ENCODE measurements at places on chromosomes 4 and X.

DNA sequence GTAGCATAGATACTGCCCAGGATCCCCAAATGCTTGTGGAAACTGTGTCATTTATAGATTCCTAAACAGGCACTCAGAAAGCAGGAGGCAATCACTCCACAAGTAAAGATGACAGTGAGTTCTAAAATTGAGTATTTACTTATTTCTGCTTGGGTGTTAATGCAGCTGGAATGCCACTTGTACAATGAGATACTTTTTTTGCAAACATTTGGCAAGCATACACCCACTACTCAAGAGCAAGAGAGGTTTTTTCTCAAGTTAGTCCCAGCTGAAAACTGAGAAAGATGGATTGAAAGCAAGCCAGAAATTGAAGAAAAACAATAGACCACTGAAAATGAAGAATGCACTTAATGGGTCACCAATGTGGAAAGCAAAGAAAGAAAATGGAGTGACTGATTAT is 22.5 kb downstream of the GABRA3 start:
- no peak for DNase-seq

DNA sequence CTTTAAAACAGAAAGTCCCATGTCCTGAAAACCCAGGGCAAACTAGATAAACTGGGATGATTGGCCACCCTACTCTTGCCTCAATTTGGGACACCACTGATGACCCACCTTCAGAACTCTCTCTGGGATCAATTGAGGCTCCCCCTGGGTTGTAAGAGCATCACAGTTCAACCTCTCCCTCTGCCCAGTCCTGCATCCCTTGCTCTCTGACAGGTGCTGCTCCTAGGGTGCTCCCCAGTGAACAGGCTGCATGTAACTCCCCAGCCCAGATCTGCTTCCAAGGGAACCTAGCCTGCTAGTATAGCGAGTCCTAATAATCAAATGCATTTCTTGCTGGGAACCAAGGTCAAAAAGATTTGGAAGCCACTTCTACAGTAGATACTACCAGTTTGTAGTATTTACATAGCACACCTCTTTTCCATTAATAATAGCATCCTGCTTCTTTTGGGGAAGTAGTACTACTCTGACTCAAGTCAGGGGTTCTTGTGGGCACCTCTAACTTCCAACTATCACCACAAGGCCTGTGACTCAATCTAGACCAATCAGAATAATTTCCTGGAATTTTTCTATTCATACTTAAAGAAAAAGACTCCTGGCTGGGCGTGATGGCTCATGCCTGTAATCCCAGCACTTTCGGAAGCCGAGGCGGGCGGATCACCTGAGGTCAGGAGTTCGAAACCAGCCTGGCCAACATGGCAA is 42.1 kb upstream of the SPINK2 start:
- DNase-seq: peak; percentile 63

GRCh38 chr4:180665994-180666824 is 1577.0 kb upstream of the TENM3 start:
- DNase-seq: peak; percentile 17

DNA sequence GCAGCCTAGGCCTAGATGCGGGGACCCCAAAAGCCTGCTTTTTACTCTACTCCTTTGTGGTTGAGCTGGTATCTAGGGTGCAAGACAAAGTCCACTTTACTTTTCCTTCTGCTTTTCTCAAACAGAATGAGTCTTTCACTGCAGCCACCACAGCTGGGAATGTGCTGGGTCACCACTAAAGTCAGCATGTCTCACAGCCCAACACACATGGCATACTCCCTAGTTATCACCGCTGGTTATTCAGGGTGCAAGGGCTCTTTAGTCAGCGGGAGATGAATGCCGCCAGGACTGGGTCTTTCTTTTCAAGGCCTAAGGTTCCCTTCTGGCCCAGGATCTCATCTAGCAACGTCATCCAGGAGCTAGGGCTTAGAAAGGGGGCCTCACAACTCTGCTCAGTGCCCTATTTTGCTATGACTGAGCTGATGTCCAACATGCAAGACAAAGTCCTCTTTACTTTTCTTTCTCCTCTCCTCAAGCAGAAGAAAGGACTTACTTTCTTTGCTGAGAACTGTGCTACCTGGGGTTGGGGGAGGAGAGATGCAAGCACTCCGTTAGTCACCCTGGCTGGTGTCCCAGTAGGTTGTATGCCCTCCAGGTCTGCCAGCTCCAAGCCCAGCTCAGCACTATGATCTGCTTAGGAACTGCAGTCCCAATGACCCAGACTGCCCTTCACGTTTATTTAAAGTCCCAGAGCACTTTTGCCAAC is 22.9 kb upstream of the STPG2 start:
- peak; percentile 77 for DNase-seq

- DNase-seq: no peak
Observed at GRCh38 chr4:99927566-99927965, 18.9 kb downstream of the DNAJB14 start.

GRCh38 chr4:155566354-155566753 is 100.3 kb upstream of the GUCY1A1 start:
- peak; percentile 33 for DNase-seq

- DNase-seq: no peak
Observed at GRCh38 chr4:39820186-39820585, 122.2 kb downstream of the UBE2K start.

DNA sequence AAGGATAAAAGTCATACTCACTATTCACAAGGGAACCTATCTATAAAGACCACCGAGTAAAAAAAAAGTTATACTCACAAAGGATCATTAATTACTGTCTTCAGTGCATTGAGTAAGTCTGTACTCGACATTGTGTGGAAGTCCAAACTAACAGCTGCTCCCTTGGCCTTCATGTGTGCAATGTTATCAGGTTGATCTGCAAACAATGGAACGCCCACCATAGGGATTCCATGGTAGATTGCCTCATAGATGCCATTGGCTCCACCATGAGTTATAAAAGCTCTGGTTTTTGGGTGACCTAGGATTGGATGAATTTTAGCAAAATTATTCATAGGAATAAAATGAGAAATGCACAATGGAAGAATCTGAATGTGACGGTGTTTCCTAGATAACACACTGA is 10.6 kb downstream of the UGT2B4 start:
- DNase-seq: no peak

DNA sequence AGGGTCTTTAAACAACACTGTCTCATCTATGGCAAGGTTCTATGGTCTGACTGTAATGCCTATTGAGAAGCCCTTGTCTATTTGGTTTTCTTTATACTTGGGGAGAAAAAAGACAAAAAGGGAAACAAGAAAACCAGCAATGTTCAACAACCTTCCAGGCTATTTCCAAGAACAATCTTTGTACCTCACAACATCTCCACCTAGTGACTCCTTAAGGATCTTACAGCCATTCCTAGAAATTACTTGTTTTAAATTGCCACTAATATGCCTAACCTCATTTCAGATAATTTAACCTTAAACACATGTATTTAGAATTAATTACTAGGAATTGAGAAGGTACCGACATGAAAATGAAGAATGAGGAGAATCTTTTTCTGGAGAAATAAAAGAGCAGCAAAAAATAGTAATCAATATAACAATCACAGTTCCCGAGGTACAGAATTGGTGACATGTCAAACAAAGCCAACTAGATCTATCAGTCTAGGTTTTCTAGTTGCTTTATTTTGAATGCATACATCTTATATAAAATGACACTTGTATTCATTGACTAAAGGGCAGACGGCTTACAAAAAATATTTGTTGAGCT is 1.6 kb upstream of the RBM46 start:
- no peak for DNase-seq

- no peak for DNase-seq
Observed at GRCh38 chrX:113996781-113997180, 587.1 kb upstream of the HTR2C start.

DNA sequence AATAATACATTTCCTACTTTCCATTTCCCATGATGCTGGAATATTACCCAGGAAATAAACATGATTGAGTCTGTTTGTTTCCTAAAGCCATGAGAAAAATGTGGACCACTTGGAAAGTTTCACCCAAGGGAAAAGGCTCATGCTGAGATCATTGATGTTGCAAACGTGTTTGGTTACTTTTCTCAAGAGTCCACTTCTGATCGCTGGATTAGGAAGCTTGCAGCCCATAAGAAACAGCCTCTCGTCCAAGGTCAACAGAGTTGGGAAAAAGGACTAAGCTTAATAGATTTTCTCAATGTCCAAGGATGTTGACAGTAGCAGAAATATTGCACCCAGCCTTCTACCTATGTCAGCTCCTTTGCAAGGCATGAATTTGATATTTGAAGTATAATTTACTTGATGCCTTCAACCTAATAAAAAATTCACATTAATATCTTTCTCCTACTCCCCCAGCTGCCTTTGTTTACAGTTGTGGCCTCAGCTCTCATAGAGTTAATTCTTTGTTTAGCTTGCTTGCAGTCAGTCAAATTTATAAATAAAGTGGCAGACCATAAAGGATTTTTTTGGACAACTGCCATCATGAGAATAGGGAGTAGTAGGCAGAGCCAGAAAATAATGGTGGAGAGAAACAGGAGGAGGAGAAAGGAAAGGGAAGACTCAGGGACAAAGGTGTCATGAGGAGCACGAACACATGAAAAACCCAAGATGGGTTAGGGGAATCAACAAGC is 65.6 kb upstream of the BLTP1 start:
- no peak for DNase-seq

- DNase-seq: peak; percentile 3
Observed at GRCh38 chrX:5051831-5052491, 1176.7 kb downstream of the NLGN4X start.

DNA sequence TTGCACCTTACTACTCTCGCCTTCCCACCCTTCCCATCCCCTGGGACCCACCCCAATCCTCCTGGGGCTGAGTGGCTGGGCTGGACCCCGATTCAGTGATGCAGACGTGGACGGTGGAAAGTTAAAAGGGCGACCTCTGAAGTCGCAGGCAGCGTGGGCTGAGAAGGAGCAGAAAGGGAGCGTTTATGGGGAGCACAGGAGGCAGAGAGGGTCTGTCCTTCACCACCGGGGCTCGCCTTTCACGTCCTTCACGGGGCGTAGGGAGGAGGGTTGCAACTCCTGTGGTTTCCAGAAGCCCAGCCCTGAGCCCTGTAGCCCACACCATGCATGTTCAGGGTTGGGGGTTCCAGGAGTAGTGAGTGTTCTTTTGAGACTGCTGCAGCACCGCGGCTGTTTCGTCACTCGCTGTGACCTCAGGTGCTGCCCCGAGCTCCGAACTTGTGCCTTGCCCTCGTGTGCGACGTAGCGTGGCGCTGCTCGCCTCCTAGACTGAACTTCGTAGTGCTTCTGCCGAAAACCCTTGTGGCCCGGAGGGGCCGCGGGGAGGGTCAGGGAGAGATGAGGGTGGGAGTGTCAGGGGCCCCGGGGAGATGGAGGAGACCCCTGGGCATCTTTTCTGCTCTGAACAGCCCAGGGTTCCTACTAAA is 1.6 kb downstream of the NHS start:
- peak; percentile 32 for DNase-seq

- peak; percentile 42 for DNase-seq
Observed at GRCh38 chr4:122710434-122711308, 21.8 kb upstream of the BBS12 start.

GRCh38 chrX:45843518-45843917 is 642.8 kb upstream of the DIPK2B start:
- no peak for DNase-seq

DNA sequence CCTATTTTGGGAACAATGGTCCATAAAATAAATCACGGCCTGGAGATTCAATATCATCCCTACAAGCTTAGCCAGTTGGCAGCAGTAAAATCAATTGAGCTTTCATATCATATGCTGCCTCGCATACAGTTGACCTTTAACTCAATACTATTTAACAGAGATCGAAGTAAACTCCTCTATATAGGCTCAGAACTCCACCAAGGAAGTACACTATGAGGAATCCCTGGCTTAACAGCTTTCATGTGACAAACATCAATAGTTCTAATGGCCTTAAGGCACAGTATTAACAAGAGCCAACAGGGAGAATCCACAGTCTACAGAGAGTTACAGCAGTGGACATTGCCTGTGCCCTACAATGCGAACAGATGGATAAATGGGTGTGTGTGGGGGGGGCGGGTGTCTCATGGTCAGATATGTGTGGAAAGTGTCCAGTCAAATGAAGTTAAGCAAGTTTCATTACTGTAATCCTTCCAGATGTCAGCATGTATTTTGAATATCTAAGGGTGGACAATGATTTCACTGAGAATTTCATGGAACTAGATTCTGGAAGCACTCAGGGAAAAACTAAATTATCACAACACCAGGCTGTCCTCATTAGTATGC is 98.2 kb upstream of the FAM9B start:
- no peak for DNase-seq

- no peak for DNase-seq
Observed at GRCh38 chr4:2803624-2804448, 11.0 kb downstream of the SH3BP2 start.

- DNase-seq: no peak
Observed at GRCh38 chr4:19074036-19074435, 1052.5 kb upstream of the LCORL start.

- DNase-seq: no peak
Observed at GRCh38 chrX:100931925-100932285, 3.2 kb upstream of the XKRX start.

GRCh38 chrX:44971674-44972073 is 98.7 kb downstream of the KDM6A start:
- no peak for DNase-seq

DNA sequence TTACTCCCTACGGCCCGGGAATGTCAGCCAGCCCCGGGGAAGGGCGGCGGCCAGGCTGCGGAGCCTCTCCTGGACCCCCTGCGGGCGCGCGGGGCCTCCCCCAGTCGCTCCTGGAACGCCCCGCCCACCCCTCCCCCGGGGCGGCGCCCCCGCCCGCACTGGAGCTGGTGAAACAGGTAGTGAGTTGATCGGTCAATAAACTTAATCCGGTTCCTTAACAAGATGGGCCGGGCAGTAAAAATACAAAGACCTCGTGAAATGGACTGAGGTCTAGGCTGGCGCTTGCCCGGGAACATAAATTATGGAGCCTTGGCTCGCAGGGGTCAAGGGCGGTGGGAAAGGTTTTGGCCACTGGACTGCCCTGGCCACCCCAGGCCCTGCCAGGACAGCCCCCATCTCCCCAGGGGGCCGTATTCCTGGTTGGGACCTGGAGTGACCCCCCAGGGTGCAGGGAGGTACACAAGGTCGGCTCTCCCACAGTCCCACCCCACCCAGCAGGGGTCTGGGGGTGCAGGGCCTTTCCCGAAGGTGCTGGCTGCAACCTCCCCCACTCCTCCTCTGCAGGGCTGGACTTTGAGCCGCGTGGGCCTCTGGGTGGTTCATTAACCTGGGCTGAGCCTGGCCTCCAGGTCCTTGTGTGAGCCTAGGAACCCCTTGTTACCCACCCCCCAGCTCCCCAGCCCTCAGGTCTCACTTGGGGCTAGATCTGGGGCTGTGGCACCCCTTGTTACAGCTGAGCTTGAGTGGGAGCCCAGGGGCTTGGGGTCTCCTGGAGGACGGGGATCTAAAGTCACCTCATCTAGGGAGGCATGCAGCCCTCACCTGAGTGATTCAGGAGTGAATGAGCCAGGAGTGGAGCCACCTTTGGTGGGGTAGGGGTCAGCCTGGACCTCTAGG is 2.5 kb downstream of the FGFR3 start:
- DNase-seq: no peak

GRCh38 chr4:156958276-156959074 is 13.1 kb downstream of the PDGFC start:
- peak; percentile 38 for DNase-seq

GRCh38 chr4:88014386-88014905 is 7.0 kb downstream of the PKD2 start:
- DNase-seq: no peak

- no peak for DNase-seq
Observed at GRCh38 chr4:100340512-100341485, 150.5 kb upstream of the DDIT4L start.

Data from foreskin keratinocyte (primary cell).